ENCODE measurements at places on chromosomes 5 and 9.

GRCh38 chr9:120978987-120979386, 52.4 kb upstream of the TRAF1 start:
- no peak for DNase-seq

- no peak for DNase-seq
Measured at GRCh38 chr9:79980432-79980831, 408.7 kb downstream of the TLE4 start.

DNA sequence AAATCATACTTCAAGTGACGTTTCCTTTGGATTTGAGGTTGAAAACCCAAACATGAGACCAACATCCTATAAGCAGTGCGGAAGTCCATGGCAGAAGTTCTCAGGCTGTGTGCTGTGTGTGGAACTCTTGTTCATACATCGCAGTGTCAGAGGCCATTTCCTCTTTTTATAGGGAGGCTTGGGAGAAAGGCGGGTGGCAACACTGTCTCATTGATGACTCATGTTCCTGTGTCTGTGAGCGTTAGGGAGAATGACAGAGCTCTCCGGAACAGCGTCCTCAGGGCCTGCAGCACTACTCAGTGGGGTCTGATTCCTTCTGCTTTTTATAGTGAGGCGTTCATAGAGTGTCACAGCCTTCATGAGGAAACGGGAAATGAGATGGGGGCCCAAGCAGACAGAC, 98.8 kb upstream of the BASP1 start:
- DNase-seq, result peak; percentile 66

- no peak for DNase-seq
Measured at GRCh38 chr9:113163001-113163400, 12.2 kb downstream of the SLC31A2 start.

- peak; percentile 84 for DNase-seq
Measured at GRCh38 chr5:126003309-126003708, 419.9 kb upstream of the GRAMD2B start.

DNA sequence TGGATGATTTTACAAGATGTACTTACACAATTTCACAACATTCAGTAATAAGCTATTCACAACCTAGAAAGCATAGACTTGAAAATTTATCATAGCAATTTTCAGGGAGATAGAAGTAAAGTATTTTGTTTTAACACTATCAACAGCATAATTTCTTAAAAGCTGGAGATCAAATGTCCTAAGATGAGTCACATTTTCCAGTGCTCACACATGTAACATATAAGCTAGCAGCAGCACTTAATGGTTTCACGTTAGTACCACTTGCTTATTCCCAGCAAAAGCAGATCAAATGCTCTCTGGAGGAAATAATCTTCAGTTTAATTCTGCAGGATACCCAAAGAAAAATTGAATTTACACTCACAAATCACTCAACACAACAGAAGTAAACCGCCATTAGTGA, 6.5 kb downstream of the OR13C8 start:
- peak; percentile 51 for DNase-seq

DNA sequence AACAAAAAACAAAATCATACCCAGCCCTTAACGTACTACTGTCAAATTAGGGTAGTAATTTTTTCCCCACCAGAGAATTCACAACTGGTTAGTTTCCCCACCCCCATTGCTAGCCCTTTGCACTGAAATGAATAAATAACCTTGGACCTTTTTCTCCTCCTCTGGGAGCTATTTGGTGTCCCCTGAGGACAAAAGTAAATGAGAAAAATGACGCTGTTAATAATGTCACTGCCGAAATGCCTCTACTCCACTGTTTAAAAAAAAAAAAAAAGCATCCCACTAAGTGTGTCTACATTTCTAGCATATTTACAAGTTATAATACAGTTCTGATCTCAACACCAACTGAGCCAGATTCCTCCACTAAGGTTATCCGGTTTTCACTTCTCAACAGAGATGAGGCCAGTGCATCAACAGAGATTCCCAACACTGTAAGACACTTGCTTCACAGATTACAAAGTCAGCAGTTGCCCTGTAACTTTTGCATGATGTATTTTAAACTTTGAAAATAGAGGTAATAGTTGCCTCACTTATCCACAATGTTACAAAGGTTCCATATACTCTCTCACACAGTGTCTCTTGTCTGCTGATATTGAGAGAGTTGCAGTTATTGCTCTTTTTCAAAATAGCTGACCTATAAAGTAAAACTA, 5.1 kb upstream of the NFIB start:
- DNase-seq, result no peak

DNA sequence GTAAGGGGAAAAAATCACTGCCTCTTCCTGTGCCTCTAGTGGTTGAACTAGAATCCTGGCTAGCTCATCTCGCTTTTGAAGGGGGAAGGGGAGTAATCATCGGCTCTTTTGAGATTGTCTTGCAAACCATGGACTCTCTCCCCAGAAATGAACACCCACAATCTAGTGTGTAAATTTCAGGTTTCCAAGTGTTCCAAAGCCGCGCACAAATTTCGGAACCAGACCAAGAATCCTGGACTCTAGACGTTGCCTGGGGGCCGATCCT, 4.9 kb upstream of the FOXE1 start:
- no peak for DNase-seq

- DNase-seq, result peak; percentile 7
Measured at GRCh38 chr5:10863763-10864383, 102.8 kb upstream of the DAP start.

- DNase-seq, result peak; percentile 85
Measured at GRCh38 chr9:105557804-105558610, at the start of gene FKTN. TSS of gene FKTN (plus strand) at chr9:105558131. CDS start at chr9:105575033, 16,902 bp downstream.

DNA sequence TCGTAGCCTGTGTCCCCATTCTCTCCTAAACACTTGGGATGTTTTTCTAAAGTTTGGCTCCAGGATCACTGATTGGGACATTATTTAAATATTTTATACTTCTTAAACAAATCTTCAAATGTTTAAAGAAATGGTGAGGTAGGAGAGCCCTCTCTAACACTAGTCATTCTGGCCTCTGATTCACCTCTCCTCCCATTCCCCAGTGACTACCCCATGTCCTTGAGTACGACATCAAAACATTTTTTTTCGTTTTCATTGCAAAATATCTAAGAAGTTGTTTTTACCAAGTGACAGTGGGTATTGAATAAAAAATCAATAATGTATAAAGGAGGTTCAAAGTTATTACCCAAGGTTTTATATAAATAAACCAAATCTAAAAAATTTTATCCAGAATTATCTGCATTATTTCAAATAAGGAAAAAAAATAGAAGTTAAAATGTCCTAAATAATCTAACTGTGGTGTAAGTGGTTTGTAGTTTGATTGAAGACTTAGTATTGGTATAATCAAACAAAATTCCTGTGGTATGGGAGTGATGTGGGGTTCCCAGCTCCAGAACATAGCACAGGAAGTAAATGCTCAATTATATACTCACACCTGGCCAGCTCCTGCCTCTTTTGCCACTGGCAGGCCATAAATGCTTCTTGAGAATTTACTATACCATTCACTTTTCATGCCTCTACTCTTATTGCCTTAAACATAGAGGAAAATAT, 51.1 kb downstream of the MAST4 start:
- DNase-seq, result no peak

DNA sequence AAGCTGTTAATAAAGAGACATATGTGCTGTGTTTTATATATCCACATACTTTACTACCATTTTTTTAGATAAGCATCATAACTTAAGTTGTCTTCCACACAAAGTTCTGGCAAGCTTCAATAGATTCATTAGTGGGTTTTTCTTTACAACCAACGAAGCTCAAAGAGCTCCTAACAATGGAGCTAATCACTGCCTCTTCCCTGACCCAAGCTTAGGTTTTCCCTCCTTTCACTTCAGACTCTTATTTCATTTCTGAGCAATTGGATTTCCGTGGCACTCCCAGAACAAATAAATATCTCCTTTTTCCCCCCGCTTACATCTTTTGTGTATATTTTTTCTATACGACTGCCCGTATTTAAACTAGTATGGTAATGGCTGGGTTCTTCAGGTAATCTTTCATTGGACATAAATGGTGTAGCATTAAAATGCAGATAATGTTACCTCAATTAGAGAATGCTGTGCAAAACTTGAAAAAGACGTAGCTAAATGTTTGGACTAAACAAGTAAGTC, 275.5 kb upstream of the TMEM161B start:
- DNase-seq, result no peak

DNA sequence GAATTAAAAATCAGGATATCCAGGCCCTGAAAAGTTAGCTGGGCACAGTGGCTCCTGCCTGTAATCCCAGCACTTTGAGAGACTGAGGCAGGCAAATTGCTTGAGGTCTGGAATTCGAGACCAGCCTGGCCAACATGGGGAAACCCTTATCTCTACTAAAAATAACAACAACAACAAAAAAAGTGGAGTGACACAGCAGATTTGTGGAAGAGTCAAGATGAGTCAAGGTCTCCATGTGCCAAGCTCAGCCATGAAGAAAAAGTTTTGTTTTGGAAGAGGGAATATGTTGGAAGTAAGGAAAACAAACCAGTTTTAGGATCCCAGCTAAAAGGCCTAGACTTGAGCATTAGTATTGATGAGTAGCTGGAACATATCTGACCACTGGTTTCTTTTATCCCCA, 14.7 kb downstream of the LRRC70 start:
- DNase-seq, result peak; percentile 22

DNA sequence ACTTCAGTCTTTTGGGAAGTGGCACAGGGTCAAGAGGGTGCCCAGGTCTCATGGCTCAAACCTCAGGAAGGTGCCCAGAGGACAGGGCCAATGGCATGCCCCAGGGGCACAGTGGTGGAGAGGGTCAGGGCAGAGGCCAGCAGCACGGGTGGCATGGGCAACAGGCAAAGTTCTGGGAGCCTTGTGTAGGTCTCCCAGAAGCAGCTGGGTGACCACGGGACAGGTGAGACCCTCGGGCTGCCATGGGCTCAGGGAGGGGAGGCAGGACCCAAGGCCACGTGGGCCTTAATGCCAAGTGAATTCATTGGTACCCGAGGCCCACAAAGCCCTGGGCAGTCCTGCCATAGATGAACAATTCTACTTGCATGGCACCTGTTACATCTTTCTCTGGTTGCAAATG, 72.4 kb upstream of the ADAMTS2 start:
- DNase-seq, result no peak

GRCh38 chr9:8683496-8683895, 883.9 kb upstream of the DMAC1 start:
- no peak for DNase-seq

DNA sequence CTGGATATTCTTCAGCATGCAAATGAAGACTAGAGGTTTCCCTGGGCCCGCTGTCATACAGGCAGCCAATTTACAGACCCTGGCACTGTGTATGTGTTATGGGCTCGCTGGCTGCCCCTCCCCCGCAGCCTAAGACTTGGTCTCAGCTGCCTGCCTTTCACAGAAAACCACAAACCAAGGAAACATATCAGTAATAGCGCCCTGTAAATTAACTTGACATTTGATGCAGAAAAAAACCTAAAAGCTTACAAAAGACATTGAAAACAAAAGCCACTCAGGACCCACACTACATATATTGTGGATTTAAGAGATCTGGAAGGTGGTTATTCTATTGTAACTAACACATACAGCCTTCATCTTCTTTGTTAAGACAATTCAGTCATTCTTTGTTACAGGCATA, 287.0 kb upstream of the TMEM161B start:
- no peak for DNase-seq

GRCh38 chr9:77707383-77708063, 59.4 kb upstream of the GNA14 start:
- peak; percentile 98 for DNase-seq

GRCh38 chr5:175690586-175690985, 32.7 kb downstream of the HRH2 start:
- no peak for DNase-seq

- DNase-seq, result peak; percentile 79
Measured at GRCh38 chr5:122463221-122463620, 151.2 kb downstream of the SNCAIP start.

DNA sequence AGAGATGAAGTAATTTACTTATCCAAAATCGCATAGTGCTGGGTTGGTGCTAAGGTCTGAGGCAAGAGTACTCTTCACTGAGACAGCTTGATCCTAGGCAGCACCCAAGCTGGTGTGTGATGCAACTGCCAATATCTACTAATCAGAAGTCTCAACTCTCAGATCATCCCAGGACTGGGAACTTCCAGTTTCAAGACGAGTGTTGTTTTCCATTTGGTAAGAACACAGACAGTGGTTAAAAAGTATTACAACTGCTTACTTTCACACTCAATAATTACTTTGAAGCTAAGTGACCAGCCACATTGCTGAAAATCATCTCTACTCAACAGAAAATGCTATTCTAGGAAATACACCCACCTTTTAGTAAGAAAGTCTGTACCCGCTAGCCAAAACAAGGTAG, 45.3 kb downstream of the FBXW11 start:
- no peak for DNase-seq

GRCh38 chr9:113566712-113567071, 103.2 kb downstream of the RGS3 start:
- DNase-seq, result peak; percentile 72

GRCh38 chr5:176178789-176179188, 59.4 kb upstream of the SIMC1 start:
- DNase-seq, result no peak

DNA sequence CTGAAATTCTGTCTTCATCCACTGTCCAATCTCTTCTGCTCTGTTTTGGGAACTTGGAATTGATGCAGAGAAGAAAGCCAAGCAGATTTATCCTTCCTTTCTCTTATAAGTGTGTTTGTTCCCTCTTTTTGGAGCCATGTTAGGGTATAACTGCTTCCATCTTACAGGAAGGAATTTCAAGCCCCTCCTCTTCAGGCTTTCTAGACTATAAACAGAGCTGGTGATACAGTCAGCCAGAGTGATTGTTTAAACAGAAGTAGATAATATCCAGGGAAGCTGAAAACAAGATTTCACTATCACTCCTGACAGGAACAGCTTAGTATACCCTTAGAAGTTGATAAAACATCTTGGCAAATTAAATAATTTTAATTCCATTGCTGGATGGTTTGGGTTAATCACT, 102.1 kb upstream of the DMRT1 start:
- DNase-seq, result no peak

DNA sequence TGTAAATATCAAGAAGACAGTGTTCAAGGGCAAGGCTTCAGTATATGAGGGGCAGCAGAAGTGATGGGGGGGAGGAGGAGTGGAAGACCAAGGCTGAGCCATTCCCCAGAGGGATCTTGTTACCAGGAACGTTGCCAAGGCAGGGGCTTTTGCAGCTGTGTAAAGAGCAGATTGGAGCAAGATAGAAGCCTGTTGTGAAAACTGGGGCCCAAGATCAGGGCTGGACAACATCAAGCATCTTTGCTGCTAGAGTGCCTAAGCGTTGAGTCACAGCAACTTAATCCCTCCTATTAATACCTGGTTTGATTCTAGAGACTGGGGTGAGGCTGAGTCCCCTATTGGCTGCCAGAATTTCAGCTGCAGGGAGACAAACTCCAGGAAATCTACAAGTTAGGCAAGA, 18.4 kb upstream of the ERCC6L2 start:
- peak; percentile 63 for DNase-seq

DNA sequence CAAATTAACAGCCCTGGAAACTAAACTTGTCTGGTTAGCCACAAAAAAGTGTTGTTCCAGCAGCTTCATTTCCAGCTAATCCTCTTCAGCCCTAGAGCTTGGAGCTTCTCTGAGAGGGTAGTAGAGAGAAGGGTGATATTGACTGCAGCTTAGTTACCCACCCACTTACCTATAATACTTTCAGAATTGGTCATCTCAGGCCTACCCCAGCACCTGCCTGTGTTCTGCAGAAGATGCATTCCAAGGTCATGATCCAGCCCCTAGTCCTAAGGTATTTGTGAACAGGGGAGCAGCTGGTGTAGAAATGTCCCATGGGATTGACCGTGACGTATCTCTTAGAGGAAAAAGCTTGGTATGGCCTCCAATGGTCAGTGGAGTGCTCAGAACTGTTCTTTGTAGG, 289.0 kb downstream of the NR3C1 start:
- no peak for DNase-seq

GRCh38 chr5:151038801-151039238, 18.4 kb downstream of the GPX3 start:
- DNase-seq, result no peak

- no peak for DNase-seq
Measured at GRCh38 chr9:94528886-94529285, 26.0 kb upstream of the PCAT7 start.

Measured in fibroblast of gingiva (primary cell).